ENCODE measurements at places on chromosomes 2 and 18.

DNA sequence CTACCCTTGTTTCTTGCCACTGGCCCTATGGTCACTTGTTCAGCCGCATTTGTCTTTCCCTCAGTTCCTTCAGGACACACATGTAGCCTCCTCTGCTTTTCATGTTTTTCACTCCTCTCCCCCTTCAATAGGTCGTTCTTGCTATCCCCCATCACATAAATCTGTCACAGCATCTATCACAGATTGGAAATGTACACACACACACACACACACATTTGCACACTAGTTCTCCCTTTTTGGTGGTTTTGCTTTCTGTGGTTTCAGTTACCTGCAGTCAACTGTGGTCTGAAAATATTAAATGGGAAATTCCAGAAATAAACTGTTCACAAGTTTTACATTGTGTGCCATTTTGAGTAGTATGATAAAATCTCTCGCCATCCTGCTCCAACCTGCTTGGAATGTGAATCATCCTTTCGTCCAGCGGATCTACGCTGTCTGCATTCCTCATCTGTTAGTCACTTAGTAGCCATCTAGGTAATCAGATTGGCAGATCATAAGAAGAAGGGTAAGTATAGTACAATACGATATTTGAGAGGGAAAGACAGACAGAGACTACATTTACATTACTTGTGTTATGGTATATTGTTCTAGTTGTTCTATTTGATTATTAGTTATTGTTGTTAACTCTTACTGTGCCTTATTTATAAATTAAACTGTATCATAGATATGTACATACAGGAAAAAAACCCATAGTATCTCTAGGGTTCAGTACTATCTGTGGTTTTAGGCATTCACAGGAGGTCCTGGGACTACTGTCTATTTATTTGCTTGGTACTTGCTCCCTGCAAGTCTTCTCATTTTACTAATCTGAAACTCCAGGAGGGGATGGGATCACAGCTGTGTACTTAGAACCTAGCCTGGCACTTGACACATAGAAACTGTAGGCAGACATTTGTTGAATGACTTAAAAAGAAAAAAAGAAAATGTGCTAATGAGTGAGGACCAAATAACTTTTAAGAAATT is 86.1 kb upstream of the PNPT1 start:
- DNase-seq: no peak

DNA sequence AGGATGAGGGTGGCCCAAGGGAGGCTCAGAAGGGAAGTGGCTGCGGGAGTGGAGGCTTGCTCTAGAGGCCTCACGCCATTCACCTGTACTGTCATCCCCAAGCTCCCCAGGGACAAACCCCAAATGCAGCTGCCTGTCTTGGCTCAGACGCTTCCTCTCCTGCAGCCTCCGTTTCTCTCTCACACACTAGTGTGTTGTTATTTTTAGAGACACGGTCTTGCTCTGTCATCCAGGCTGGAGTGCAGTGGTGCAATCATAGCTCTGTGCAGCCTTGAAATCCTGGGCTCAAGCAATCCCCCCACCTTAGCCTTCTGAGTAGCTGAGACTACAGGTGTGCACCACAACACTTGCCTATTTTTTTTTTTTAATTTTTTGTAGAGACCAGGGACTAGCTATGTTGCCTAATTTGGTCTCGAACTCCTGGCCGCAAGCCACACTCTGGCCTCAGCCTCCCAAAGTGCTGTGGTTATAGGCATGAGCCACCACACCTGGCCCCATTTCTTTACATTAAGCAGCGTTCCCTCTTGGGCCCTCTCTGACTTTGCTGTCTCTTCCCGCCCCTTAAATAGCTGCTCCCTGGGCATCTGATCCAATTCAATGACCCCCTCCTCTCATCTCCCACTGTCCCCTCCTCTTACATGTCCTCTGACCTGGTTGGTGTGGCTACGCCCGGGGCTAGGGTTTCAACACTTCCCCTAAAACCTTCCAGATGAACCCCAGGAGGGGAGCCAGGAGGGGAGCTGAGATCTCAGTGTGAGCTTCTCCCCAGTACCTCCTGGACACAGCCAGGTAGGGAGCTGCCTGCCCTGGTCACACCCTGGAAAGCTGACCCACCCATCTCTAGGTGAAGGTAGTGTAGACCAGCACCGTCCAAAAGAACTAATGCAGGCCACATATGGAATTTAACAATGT is 24.0 kb upstream of the LOXHD1 start:
- DNase-seq: no peak

DNA sequence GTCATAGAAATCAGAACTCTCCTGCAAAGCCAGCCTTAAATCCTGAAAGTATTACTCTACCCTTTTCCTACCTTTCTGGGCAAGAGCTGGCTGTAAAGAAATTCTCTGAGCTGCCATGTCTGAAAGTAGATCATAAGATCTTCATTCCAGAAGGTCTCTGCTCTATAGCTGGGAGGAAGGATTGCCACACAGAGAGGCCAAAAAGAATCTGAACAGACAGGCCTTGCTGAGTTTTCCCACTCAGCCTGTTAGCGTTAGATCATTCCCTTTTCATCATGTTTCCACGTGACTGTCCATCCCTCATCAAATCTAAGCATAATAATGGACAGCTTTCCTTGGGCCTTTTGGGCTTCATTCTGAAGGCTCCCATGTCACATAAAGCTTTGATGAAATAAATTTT is 43.2 kb upstream of the FHL2 start:
- no peak for DNase-seq

- no peak for DNase-seq
Measured at GRCh38 chr18:36450264-36450663, 152.8 kb downstream of the FHOD3 start.

DNA sequence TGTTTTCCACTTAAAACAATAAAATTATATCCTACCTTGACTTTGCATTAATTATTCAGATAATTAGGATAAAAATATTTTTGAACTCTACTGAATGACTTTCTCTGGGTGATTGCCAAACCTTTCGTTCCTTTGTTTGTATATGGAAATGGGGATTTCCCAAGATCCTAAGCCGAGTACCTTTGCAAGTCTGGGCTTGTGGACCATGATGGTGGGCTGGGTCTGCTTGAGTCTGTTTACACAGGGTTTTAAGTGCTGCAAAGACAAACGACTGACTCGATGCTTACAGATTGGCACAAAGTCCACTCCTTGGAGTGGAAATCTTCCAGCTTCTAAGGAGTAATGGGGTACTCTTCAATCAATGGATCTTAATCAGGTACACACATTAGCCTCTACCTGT is 659.5 kb downstream of the TSN start:
- no peak for DNase-seq

DNA sequence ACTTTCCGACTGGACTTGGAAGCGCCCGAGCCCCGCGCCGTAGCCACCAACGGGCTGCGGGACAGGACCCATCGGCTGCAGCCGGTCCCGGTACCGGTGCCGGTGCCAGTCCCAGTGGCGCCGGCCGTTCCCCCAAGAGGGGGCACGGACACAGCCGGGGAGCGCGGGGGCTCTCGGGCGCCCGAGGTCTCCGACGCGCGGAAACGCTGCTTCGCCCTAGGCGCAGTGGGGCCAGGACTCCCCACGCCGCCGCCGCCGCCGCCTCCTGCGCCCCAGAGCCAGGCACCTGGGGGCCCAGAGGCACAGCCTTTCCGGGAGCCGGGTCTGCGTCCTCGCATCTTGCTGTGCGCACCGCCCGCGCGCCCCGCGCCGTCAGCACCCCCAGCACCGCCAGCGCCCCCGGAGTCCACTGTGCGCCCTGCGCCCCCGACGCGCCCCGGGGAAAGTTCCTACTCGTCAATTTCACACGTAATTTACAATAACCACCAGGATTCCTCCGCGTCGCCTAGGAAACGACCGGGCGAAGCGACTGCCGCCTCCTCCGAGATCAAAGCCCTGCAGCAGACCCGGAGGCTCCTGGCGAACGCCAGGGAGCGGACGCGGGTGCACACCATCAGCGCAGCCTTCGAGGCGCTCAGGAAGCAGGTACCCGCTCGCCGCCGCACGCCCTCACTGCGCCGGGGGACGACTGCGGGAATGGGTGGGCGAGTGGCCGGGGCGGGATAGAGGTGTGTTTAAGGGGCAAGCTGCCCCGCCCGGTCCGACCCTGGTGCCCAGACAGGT is 713 bp downstream of the ATOH8 start:
- DNase-seq: no peak

DNA sequence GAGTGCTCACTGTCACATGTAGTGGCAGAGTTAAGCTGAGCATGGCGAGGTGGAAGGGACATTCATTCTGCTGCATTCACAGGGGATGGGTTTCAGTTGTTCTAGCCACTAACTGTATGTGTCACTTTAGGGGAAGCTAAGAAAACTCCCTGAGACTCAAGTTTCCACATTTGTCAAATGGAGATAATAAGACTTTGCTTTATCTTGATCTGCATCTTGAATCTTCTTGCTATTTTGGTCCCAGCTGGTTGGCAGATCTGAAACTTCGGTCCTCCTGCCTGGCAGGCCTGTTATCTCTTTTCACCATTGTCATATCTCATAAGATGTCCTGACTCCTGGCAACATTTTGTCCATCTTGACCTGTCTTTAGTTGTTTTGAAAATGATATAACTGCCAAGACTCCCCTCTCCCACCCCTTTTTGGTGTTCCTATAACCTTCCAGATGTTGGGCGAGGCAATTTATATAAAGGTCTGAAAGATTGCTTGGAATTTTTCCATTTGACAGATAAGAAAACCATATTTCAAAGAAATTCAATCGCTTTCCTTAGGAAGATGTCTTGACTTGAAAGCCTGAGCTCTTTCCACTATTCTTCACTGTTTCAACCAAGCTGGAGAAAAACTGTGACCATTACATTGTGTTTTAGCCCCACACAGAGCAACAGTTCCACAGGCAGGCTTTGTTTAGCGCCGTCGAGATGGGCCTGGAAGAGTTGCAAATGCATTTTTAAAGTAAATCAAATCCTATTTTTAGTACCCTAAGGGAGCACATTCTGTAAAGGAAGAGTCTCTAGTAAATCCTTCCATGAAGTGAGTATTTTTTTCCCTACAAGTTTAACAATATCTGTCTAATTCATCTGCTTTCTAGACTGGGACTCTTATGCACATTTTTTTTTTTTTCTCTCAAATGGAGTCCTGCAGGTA is 33.4 kb downstream of the MYCN start:
- DNase-seq: no peak

DNA sequence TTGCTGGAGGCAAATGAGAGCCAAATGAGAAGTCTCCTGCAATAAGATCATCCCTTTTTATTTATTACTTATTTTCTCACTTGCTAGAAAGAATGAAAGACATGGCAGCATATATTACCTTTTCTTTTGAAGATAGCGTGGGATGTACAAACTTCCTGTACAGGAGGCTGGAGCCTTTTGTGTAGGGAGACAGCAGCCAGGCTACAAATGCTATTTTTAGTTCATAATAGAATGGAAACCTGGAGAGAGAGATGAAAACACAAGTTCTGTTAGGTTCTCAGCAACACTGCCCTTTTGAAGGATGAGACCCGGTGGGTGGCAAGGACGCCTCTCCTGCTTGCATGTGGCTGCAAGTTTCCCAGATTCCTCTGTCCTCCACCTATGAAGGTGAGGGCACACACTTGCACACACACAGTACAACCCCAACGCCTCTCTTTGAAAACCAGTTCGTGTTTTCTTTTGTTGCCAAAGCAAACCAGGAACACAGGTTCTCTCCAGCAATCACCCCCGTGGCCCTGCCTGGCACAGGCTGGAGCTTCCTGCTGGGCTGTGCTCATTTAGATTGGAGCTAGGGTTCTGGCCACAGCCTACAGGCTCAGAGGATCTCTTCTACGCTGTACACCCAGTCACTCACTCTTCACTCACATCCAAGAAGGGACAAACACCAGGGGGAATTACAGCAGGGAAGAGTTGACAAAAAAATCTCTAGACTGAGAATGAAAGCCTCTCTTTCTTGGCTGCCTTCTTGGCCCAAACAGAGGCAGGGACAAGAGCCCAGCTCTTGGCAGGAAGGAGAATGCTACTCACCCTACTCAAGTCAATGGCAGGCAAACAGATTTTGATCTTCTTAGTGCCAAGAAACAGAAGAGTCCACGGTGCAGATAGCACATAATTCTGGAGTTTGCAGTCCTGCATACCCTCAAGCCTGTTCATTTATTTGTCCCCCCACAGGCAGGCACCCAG is 55.6 kb downstream of the MRPL35 start:
- no peak for DNase-seq

DNA sequence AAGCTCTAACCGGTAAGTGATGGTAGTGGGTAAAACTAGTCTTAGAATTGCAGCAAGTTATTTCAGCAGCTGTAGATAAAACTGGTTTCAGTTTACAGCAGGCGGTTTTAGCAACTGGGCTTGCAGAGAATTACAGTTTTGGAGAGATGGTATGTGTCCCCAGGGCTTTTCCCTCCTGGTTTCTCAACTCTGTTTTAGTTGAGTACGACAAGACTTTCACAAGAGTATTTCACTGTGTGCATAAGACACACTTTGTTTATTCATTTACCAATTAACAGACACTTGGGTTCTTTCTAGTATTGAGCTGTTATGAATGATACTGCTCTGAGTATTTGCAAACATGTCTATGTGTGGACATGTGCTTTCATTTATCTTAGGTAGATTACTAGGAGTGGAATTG is 65.6 kb upstream of the RFX8 start:
- no peak for DNase-seq

DNA sequence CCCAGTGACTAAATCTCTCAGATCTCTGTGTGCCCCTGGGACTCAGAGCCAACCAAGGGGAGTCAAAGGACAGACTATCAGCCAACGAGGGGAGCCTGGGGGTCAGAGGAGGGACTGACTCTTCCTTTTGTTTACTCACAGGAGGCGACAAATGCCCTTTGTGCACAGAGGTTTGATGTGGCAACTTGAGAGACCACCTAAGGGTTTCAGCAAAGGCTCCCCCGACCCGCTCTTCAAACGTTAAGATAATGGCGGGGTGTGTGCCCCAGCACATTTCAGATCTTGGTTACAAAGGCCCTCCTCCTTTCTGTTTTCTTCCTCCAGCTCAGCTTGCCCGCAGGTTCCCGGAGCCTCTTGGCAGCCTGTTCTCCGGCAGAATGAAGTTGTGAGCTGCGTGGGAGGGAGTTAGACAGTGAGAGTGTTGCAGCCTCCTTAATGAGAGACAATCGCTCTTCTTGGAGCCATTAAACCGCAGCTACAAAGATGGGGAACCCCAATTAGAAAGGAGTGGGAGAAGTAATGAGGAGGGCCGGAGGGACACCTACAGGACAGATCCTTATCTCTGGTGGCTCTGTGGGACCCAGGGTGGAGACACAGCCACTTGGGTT is 76.2 kb downstream of the KIAA2012 start:
- DNase-seq: no peak

- no peak for DNase-seq
Measured at GRCh38 chr18:36903215-36903928, 74.4 kb downstream of the KIAA1328 start.

- no peak for DNase-seq
Measured at GRCh38 chr2:183543731-183544130, 419.5 kb downstream of the NUP35 start.
